ENCODE measurements at places on chromosomes 11 and 22.

DNA sequence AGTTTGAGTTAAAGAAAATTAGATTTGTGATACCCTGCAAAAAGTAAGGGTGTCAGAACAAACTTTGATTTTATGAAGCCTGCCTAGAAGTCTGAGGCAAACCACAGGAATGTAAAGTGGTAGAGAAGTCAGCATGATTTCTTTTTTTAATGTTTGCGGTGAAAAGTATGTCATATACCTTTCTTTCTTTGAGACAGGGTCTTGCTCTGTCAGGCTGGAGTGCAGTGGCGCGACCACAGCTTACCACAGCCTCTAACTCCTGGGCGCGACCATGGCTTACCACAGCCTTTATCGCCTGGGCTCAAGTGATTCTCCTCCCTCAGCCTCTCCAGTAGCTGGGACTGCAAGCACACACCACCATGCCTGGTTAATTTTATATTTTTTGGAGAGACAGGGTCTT is 4.7 kb downstream of the API5 start:
- H3K4me3 ChIP-seq: no peak overlapping the region
- no peak overlapping the region for H3K27ac ChIP-seq
- H3K4me1 ChIP-seq: peaks cover 17% of the 10 kb centered on the region
- H3K27me3 ChIP-seq: no peaks in the 10 kb centered on the region

GRCh38 chr22:29670626-29671025 is 49.2 kb upstream of the CABP7 start:
- H3K27me3 ChIP-seq: no peaks in the 10 kb centered on the region
- H3K27ac ChIP-seq: no peak overlapping the region
- peaks cover 9% of the 10 kb centered on the region for H3K36me3 ChIP-seq
- DNase-seq: no peak
- no peaks in the 10 kb centered on the region for H3K4me1 ChIP-seq
- no peak overlapping the region for H3K4me3 ChIP-seq

- no peaks in the 10 kb centered on the region for H3K4me1 ChIP-seq
- no peak for DNase-seq
- no peak overlapping the region for H3K27ac ChIP-seq
- no peaks in the 10 kb centered on the region for H3K36me3 ChIP-seq
- H3K4me3 ChIP-seq: no peak overlapping the region
These were observed 7.8 kb downstream of the LDLRAD3 start for GRCh38 chr11:35951680-35952079.

GRCh38 chr11:66242095-66242765 is 26.2 kb upstream of the RAB1B start:
- no peaks in the 10 kb centered on the region for H3K27me3 ChIP-seq
- no peaks in the 10 kb centered on the region for H3K4me1 ChIP-seq
- H3K27ac ChIP-seq: no peak overlapping the region
- no peak overlapping the region for H3K4me3 ChIP-seq
- peaks cover 7% of the 10 kb centered on the region for H3K36me3 ChIP-seq

- DNase-seq: no peak
- H3K36me3 ChIP-seq: no peaks in the 10 kb centered on the region
These were observed 267.2 kb downstream of the TENM4 start for GRCh38 chr11:79173615-79174014.

DNA sequence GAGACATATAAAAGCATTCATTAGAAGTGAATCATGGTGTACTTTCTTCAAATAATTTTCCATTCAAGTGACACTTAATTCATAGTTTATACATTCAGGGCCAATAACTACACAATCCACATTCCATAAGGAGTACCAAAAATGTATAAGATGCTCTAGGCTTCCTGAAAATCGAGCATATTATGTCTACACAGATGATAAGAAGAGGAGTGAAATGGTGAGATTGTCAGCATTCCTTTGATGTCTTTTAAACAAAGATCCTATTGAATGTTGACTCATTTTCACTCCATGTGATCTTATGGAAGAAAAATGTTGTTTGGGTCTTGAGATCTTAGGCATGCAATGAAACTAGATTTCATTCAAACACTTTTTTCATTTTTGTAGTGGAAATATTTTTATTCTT is 843.2 kb downstream of the KCNA4 start:
- H3K4me1 ChIP-seq: no peaks in the 10 kb centered on the region
- no peaks in the 10 kb centered on the region for H3K27me3 ChIP-seq
- no peaks in the 10 kb centered on the region for H3K36me3 ChIP-seq
- H3K27ac ChIP-seq: no peak overlapping the region
- DNase-seq: no peak

DNA sequence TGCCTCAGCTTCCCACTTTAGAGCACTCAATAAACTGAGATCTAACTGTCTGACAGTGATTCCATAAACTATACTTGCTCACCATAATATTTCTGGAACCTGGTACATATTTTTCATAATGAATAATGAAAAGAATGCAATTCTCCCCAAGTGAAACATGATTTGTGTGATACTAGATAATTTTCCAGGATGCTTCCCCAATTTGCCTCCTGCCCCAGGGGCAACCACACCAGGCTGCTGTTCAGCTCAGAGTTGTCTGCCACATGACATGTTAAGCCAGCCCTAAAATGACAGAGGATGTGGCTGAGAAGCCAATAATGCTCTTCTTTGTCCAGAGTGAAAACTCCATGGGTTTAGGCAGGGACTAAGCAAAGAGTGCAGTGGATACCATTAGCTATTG is 62.9 kb upstream of the SEZ6L start:
- no peaks in the 10 kb centered on the region for H3K36me3 ChIP-seq
- no peak overlapping the region for H3K4me3 ChIP-seq
- DNase-seq: no peak
- H3K27me3 ChIP-seq: no peaks in the 10 kb centered on the region
- no peaks in the 10 kb centered on the region for H3K4me1 ChIP-seq

- no peak overlapping the region for H3K4me3 ChIP-seq
- H3K27me3 ChIP-seq: no peaks in the 10 kb centered on the region
- no peak for DNase-seq
- H3K4me1 ChIP-seq: peaks cover 66% of the 10 kb centered on the region
- H3K36me3 ChIP-seq: no peaks in the 10 kb centered on the region
These were observed 15.1 kb downstream of the CTNND1 start for GRCh38 chr11:57776577-57777210.

DNA sequence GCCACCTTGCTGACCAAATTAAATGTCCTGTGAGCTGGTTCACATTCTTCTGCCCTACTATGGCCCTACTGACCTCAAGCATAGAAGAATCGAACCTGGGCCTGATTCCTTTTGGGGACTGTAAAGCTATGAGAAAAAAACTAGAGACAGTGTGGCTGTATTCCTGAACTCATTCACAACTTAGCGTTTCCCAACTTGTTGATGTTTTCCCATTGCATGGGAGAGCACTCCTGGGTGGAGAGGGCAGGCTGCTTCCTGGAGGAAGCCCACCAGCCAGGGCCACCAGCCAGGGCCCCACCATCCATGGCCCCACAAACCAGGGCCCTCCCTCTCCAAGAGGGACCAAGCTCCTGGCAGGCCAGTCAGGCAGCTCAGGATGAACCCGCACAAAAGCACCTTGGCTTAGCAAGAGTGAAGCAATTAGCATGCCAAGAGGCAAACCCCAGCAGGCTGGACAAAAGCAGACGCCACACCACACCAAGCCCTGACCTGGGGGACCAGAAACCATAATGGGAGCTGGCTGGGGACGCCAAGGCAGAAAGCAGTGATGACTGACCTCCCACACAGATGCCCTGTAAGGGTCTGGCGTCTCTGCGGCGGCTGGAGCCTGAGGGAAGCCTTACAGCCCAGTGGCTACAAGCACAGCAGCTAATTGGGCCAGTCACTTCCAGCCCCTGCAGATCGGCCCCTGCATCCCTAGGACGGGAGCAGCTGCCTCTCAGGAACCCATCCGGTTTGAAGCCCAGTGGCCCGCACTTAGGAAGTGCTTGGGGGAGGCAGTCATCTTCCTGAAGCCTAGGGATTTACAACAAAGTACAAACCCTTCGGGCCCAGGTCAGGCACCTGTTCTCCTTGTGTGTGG is 2.1 kb downstream of the CERK start:
- no peak for DNase-seq
- peaks cover 58% of the 10 kb centered on the region for H3K4me1 ChIP-seq
- H3K27ac ChIP-seq: peak overlapping the region; percentile 44
- H3K4me3 ChIP-seq: peak overlapping the region; percentile 57
- H3K36me3 ChIP-seq: no peaks in the 10 kb centered on the region

- no peak overlapping the region for H3K27ac ChIP-seq
- no peak for DNase-seq
- no peak overlapping the region for H3K4me3 ChIP-seq
These were observed 72.3 kb upstream of the GRK3 start for GRCh38 chr22:25492162-25492561.

DNA sequence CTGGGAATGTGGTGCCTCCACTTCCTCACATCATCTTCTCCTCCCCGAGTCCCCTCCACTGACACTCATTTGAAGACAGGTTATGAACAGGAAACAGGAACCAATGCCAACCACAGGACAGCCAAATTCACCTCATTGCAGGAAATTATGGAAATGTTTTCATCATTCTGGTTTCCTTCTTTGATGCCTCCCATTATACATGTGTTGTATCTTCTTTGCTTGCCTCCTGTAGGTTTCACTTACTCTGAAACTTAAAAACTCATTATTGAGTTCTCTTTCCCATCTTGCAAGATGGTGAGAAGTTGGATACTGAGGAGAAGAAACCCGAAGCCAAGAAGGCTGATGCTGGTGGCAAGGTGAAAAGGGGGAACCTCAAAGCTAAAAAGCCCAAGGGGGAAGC is 108.5 kb downstream of the PHF21B start:
- H3K4me3 ChIP-seq: no peak overlapping the region
- H3K36me3 ChIP-seq: no peaks in the 10 kb centered on the region
- H3K27ac ChIP-seq: no peak overlapping the region
- no peak for DNase-seq

DNA sequence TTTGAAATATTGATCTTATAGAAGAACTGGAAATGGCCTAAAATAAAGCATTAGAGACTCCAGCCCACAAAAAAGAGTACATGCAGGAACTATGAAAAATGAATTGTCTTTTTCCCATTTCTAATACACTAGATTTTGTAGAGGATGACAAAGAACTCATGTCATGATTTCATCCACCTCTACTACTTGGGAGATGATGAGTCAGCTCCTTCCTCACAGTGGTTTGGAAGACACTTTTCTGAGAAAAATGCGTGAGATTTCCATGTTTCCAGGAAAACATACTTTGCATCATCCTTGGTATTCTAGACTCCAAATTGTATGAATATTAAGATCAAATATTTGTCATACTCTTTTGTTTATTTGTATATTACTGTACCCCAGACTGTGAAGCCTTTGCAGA is 500.5 kb downstream of the FAM181B start:
- no peak overlapping the region for H3K27ac ChIP-seq
- no peaks in the 10 kb centered on the region for H3K27me3 ChIP-seq
- DNase-seq: no peak
- H3K4me3 ChIP-seq: no peak overlapping the region
- no peaks in the 10 kb centered on the region for H3K4me1 ChIP-seq

DNA sequence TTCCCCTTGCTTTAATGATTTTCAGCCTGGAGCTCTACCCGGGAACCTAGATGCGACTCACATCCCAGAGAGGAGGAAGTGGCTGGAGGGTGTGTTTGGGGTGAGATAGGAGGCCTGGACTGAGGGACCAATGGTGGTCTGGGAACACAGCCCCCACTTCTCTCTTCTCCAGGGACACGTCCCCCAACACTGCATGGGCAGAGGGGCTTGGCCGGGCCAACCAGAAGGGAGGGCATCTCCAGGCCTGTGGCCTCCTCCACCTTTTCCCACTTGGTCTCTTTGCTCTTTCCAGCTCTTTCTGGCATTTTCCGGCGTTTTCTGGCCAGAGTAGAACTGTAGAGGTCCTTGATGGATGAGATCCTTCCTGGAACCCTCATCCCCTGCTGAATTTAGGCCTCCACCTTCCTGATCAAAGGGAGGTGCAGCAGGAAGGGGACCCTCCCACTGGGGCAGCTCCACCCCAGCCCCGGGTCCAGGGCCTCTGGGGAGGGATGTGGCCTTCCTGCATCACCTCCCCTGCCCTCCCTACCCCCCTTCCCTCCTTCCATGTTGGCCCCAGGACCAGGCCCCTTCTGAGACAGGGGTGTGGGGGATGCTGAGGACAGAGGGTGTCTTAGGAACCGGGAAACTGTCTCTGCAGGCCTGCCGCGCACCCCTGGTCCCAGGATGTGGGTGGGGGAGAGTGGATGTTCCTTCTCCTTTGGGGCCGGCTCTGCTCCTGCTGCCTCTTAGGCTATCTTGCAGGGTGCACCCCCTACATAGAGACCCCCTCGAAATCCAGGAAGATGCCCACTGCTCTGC is 24.4 kb downstream of the MRGPRG start:
- H3K27me3 ChIP-seq: no peaks in the 10 kb centered on the region
- H3K36me3 ChIP-seq: no peaks in the 10 kb centered on the region
- no peak for DNase-seq
- H3K4me1 ChIP-seq: no peaks in the 10 kb centered on the region
- no peak overlapping the region for H3K4me3 ChIP-seq

DNA sequence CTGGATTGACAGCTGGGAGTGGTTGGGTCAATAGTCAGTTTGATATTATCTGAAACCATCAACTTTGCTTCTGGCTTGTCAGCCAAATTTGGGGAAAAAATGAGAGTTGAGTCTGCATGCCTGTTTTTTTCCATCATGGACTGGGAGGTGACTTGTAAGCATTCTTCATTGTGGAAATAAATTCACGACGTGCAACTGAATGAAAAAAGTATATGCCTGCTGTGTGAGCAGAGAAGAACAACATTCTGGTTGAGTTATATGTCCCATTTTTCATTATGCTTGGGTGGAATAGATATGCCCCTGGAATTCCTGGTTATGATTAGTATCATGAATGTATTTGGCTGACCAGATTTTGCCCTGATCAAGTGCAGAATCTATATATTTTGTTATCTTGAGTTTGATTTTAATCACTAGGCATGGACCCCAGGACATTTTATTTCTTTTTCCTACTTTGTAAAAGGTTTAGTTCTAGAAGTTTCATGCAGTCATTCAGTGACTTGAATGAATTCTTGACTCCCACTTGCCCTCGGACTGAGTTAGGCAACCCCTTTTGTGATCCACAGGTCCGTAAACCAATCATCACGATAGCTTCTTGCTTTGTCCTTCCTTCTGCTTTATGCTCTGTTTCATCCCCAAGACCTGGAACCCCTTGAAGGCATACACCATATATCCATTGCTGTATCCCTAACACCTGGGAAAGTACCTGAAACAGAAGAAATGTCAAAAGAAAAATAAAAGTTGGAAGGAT is 205.8 kb downstream of the NAV2 start:
- no peaks in the 10 kb centered on the region for H3K36me3 ChIP-seq
- DNase-seq: no peak
- H3K4me3 ChIP-seq: no peak overlapping the region
- no peak overlapping the region for H3K27ac ChIP-seq
- peaks cover 5% of the 10 kb centered on the region for H3K4me1 ChIP-seq

DNA sequence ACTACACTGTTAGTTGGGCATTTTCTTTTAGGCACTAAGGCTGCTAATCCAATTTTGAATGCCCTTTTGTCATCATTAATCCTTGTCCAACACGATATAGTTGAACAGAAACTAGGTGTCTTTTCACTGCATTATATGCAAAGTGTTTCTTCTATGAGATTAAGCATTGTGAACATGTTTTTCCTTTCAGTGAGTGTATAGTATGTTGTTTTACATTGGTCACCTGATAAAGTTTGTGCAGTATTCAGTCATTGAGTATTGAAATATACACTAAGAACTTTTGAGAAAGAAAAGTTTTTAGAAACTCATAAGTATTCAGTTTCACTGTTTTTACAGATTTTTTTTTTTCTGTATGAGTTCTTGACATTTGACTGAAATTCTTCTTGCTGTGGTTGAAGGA is 59.0 kb downstream of the ZC3H12C start:
- no peak overlapping the region for H3K4me3 ChIP-seq
- no peaks in the 10 kb centered on the region for H3K27me3 ChIP-seq

GRCh38 chr11:10653946-10654810 is 39.4 kb downstream of the IRAG1 start:
- DNase-seq: no peak
- no peaks in the 10 kb centered on the region for H3K27me3 ChIP-seq
- H3K27ac ChIP-seq: no peak overlapping the region

All from pancreas (tissue), 10 donors.